ENCODE measurements at places on chromosomes 1 and 21.

DNA sequence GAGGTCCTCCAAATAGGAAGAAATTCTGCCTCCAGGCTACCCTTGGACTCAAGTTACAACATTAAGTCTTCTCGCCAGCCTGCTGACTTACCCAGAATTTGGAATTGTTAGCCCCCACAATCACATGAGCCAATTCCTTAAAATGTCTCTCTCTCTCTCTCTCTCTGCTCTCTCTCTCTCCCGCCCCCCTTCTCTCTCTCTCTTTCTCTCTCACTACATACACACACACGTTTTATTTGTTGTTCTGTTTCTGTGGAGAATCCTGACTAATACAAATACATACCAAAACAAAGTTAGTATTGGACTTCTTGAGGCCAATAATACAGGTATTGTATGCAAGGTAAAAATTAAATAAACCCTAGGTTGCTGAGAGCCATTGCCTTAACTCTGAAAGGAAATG, 72.1 kb downstream of the TNFSF18 start:
- no peak for DNase-seq

- DNase-seq = no peak
These were observed 131.5 kb downstream of the PLPP3 start for GRCh38 chr1:56447823-56448222.

GRCh38 chr1:162676750-162677149, 44.5 kb downstream of the DDR2 start:
- DNase-seq = no peak

DNA sequence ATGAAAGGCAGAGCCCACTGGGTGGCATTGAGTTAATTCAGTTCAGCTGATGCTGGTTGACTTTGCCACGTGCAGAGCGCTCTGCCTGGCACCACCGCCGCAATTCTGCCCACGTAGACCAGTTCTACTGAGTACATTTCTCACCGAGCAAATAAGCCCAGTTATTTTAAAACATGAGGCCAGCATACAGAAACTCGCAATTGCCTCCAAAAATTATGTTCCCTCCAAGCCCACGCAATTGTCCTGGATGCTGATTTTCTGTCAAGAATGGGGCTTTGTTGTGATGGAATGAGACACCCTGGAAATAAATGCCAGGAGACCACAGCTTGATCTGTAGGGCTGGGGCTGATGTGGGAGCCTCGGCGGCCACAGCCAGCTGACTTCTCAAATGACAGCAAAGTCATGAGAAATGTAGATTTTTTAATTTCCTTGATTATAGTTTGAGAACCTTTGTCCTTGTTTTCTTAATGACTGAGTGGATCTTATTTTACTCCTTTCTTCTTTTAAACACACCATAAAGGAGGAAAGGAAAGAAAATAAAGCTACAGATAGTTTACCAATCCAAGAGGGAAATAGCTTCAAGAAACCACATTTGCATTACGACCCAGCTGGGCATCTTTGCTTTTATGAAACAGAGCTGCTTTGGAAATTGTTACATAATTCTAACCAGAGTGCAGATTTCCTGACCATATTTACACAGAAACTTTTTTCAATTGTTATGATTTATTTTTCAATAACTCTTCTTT, 11.6 kb upstream of the PARP1 start:
- DNase-seq = no peak

DNA sequence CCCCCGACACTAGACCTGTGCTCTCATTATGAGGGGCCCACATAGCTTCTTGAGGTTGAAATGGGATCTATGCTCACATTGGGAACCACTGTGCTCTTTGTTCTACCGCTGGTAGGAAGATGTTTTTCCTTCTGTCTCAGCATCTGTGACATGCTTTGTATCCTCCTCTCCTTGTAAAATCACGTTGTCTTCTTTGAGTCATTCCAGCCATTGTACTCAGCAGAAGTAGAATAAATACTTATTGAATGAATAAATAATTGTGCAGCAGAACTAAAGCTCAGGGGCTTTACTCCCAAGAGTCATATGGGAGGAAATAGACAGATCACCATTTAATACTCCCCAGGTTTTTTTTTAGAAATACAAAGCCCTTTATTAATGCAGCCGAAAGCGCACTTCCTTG, 66.3 kb upstream of the EDEM3 start:
- DNase-seq = no peak

- DNase-seq = no peak
These were observed 35.6 kb upstream of the ERG start for GRCh38 chr21:38533887-38534286.

GRCh38 chr1:9590201-9590600, 1.5 kb downstream of the TMEM201 start:
- no peak for DNase-seq

GRCh38 chr1:45443580-45444446, 47.1 kb downstream of the TESK2 start:
- DNase-seq = no peak

GRCh38 chr1:207962716-207963426, 51.9 kb upstream of the CD34 start:
- peak; percentile 5 for DNase-seq
